ENCODE measurements at places on chromosomes 6 and 20.

DNA sequence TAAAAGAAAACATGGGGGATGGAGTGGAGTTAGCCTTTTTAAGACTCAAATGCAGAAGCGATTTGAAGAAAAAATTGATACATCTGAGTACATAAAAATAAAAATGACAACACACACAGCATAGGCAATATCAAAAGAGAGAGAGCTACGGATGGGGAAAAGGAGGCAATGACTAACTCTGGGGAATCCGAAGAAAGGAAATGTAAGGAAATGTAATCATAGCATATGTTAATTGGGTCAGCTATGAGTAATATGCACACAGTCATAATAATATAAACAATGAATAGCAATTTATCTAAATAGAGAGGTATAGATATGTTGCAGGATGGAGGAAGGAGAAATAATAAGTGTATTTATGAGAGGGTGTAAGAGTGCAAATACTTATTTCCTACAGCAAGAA is 83.4 kb downstream of the NOL4L start:
- no peak for DNase-seq

DNA sequence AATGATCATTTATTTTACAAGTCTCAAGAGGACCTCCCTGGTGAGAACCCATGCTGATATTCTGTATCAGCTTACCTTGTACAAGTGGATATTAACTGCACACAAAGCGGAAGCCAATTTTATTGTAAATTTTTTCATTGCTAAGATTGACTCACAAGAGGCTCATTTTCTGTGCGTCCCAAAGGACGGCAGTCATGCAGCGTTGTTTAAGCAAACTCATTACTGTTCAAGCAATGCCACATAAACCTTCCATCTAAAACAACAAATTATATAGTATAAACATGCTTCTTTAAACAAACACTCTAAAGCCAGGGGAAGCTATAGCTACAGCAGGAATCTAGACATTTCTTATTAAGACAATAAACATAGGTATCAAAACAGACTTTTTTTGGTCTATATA is 575.3 kb downstream of the FRK start:
- peak; percentile 2 for DNase-seq

GRCh38 chr20:33539129-33539528 is 49.2 kb downstream of the CBFA2T2 start:
- no peak for DNase-seq

- no peak for DNase-seq
These were observed 17.4 kb downstream of the HLA-DRA start for GRCh38 chr6:32457054-32457453.

GRCh38 chr6:14703586-14703985 is 542.3 kb upstream of the JARID2 start:
- DNase-seq = no peak

DNA sequence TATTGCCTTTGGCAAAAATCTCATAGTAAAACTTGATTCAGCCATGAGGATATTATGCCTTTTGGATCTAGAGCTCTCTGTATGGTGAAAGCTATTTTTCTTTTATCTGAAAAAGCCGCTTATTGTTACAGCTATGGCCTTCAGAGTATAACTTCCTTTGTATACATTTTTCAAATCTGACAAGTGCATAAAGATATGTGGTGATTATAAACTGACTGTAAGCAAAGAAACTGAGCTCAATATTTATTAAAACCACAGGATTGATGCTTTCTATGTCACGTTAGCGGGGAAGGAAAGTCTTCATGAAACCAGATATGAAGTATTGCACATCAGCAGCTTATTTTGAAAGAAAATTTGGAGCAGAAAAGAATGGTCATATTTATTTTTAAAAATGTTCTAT is 151.8 kb downstream of the THEMIS start:
- DNase-seq = no peak

DNA sequence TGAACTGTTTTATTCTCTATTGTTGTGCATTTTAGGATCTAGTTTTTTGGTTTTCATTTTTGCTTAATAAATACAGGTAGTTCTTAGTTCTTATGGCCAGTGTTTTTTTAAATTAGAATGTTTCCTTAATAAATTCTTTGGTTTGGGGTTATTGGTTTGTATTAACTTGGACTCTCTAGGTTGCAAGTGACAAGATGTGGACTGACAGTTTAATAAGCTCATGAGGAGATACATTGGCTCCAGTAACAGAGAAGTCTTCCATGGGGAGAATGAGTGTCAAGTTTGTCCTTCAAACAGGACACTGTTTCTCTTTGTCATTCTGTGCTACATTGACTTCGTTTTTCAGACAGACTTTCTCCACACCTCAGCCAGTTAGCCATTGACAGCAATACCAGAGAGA is 39.7 kb downstream of the SNX9 start:
- no peak for DNase-seq

DNA sequence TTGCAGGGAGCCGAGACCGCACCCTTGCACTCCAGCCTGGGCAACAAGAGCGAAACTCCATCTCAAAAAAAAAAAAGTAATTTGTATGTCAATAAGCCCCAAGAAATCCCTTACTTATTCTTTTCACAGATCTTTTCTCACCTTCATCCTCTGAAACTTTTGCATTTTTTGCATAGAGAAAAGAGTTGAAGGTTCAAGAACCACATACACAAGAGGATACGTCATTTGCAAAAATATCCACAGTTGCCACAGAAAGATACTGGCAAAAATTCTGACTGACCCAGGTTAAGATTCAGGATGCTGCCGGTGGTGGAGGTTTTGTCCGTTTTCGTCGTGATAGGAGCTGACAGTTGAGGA is 94.5 kb downstream of the ZMYND8 start:
- no peak for DNase-seq

DNA sequence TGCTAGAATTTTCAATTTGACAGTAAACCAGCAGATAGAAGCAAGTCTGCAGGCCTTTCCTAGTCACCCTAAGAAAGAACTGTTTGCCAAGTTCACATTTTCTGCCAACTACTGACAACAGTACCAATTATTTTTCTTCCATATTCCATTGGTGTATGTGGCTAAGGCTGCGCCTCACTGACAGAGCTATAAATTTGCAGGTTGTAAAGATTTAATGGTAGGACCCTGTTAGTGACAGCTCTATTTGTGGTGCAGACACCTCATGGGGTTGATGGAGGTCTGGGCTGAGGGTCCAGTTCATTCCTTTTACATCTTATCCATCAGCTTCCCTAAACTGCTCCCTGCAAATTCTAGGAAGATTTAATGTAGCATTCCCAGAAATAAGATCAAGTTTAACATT is 228.5 kb downstream of the FRK start:
- no peak for DNase-seq

DNA sequence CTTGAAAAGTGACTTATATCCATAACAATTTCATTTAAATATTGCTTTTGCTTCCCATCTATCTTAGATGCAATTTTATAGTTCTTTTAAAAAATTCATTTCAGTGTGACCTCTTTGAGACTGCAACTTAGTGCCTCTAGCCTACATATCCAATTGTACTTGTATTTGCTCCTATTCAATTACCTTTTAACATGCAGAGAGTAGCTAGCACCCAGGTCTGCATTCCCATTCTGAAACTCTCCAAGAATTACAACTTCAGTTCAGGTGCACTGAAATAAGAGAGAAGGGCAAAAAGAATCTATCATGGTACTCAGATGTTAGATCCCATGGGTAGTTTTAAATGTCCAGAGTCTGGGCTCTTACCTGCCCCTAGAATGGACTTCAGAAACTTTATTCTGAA is 765.4 kb upstream of the SLC35B3 start:
- DNase-seq = no peak

DNA sequence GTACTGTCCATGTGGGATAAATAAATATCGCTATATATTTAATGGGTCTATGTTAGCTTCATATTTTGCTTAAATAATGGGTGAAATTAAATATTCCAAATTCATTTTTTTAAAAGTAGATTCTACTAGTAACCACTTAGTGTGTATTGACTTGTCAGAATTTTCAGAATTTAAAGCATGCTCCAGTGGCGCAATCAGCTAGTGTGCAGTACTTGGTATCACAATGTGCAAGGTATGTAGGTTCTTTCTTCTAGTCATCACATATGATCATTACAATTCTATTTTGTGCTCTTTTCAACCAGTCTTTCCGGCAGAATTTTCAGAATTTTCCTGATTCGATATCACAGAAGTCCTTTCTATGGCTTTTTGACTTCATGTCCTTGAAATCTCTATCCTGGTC is 32.6 kb downstream of the PDE7B start:
- DNase-seq = no peak

GRCh38 chr20:54350415-54350814 is 125.0 kb upstream of the DOK5 start:
- no peak for DNase-seq

- DNase-seq = no peak
These were observed 40.6 kb upstream of the RSPO3 start for GRCh38 chr6:127077886-127078285.

GRCh38 chr6:104325341-104326172 is 534.2 kb downstream of the HACE1 start:
- no peak for DNase-seq

DNA sequence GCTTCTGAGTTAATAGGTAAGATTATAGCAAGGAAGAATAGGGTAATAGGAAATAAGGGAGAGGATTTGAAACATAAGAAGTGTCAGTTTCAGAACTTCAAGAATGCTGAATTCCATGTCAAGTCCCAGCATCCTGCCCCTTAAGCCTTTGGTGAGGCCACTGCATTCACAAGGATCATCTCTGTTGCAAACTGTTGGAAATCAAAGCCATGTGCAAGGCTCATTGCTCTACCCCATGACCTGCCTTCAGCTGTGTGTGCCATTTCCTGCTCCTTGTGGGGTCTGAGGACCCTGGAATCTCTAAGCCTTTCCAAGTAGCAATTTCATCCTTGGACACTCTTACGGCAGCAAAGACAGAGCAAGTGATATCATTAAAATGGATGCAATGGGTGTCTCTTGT is 203.0 kb downstream of the CDC5L start:
- DNase-seq = no peak

DNA sequence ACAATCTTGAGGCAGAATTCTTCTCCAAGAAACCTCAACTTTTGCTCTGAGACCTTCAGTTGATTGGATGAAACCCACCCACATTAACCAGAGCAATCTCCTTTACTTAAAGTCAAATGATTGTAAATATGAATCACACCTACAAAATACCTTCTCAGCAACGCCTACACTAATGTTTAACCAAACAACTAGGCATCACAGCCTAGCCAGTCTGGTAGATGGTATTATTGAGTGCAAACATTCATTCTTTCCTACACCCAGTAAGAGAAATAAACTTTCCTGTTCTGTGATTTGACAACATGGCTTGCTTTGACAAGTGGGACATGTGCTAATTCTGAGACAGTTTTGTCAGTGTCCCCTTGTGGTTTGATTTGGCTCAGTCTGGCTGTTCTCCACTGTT is 252.2 kb downstream of the HACE1 start:
- DNase-seq = no peak

DNA sequence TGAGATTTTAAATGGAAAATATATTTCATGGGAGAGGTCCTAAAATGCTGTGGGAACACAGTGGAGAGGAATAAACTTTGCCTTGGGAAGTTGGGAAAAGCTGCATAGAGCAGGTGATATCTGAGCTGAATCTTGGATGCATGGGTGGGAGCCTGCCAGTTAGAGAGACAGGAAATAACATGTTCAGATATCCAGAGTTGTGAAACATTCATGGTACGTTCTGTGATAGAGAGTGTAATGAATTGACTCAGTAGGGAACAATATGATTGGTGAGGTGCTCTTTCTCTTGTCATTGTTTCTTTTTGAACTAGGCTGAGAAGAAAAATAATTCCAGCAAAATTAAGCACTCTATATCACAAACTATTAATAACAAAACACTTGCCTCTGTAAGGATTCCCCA is 72.8 kb downstream of the RPS12 start:
- no peak for DNase-seq

DNA sequence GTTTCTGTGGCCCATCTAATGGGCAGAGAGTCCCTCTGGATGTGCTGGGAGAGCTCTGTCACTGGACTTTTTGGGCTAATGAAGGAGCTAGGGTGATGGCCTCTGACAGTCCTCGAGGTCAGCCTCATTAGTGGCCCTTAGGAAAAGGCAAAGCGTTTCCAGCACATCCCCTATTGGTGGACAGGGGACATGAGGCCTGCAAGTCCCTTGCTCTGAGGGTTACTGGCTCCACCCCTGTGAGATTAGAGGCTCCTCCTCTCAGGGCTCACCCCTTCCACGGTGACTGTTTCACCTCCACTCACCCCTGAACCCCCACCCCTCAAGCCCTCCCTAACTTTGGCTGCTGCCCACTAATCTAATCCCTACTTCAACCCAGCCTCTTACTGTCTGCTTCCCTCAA is 12.8 kb upstream of the FANCE start:
- no peak for DNase-seq

DNA sequence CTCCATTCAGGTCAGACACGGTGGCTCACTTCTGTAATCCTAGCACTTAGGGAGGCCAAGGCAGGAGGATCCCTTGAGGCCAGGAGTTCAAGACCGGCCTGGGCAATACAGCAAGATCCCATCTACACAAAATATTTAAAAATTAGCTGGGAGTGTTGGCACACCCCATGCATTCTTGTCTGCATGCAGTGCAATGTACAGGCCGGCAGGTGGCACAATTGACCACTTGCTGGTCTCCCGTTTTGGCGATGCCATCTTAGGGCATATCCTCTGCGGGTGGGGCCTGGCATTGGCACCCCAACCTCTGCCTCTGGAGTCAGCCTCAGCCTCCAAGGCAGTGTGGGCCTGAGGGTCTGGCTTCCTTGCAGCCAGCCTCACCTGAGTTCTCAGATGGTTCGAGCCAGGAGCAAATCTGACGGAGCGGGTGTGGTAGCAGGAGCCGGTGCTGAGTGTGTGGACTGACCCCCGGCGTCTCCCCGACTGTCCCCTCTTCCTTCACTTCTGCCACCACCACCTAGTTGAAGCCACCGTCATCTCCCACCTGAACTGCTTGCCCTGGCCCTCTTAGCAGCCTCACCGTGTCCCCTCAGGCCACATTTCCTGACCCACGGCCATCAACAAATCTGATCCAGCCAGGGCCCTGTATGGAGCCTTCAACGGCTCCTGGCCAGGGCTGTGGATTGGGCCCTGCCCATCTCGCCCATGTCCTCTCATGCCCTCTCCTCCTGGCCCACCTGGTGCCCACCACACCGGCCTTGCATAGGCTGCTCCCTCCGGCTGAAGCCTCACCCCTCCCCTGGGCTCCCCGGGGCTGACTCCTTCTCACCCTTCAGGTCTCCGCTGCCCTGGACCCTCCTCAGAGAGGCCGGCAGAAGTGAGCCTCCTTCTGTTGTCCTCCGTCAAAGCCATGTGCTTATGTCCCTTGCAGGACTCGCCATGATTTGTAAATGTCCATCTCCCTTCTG is 44.0 kb downstream of the EFCAB8 start:
- peak; percentile 18 for DNase-seq

DNA sequence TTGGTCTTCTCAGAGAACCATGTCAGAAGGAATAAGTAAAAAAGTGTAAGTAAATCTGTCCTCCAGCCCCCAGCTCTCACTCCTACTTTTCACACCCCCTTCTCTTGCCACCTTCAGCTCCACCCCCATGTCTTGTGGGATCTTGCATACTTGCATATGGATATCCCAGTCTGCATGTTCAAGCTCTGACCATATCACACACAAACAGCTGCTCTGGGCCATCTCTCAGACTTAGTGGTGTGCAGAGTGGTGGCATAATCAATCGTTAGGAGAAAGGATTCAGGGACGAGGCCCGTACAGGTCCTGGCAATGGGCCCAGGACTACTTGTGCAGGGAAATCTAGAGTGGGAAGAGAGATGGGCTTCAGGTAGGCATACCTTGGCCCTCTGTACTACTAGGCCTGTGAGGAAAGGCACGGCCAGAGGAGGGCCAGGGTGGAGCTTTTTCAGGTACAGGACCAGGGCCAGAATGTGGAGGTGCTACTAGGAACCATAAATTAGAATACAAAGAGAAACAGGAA is 112.0 kb upstream of the SGK1 start:
- no peak for DNase-seq

Measured in NCI-H510A (cell line).